Melanocyte of skin (primary cell): ENCODE measurements at places on chromosomes 5 and 9. TPM values are rescaled to one million over a fixed set of nuclear protein-coding genes. Genes with fewer than 3 reads are reported as not detected.

The LRRC26 gene
- total RNA-seq: 0.15 TPM in 1 of 2 replicates, not detected in the other

The CTSL gene
- total RNA-seq: 733 and 879 TPM in 2 replicates

The PLAC8L1 gene
- 0.73 TPM in 1 of 2 replicates, not detected in the other for total RNA-seq

The SPAAR gene
- total RNA-seq: not detected in 2 replicates
